Right hindlimb (tissue), 1 donor: ENCODE measurements at places on chromosomes 2 and 18.

DNA sequence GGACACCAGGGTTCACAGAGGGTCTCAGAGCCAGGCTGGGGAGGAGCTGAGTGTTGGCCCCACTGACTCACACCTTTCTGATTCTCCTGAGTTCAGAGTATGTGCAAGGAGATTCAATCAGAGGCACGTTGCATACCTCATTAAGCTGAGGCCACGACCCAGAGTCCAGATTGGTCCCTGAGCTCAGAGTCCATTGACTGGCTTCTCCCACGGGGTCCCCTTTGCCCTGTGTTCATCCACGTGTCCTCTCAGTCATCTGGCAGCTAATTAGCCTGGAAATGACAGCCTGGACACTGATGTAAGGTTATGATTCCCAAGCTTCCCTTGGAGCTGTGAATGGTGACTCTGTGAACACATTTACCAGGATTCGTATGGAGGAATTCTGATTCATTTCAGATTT is 267.2 kb downstream of the SH3BP4 start:
- DNase-seq, result no peak

DNA sequence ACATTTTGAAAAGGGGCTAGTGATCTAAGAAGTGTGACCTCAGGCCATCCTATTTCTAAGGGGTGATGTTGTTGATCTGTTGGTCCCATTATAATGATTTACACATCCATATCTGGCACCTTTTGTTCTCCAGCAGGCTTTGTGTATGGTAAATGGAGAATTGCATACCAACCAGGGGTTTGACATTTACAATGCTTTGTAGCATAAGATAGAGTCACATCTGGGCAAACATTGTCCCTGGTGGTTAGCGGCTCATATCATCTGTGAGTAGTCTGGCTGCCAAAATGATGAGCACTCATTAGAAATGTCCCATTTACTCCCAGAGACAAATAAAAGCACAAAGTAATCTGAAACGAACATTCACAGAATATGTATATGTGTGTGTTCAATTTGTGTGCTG is 1775.5 kb upstream of the CELF4 start:
- DNase-seq, result no peak

DNA sequence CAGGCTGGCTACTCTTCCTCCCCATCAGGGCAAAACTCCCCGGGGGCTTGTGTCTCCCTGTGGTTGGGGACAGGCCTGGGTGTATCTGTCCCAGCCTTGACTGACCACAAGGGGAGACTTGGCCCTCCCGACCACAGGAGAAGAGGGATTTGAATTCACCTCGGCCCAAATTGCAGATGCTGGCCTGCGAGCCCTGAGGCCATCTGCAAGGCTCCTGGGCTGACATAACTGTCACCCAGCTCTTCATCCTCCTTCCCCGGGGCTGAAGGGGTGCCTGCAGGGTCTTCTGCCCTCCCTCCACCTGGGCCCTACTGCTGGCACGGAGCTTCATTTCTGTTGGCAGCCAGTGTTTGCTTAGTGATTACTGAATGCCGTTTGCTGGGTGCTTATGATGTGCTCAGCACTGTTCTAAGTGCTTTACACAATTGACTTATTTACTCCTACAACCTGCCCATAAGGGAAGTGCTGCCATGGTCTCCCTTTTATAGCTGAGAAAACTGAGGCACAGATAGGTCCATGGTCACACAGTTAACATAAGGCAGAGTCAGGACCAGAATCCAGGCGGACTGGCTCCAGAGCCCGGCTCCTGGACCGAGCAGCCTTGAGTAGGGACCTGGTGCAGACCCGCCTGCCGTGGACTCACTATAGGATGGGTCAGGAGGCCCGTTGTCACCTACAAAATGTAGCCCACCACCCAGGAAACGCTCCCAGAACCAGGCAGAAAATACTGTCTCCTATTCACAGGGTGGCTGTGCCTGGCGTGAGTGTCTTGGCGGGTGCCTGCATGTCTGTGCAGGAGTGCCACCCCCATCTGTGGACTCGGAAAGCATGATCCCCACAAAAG is 18.9 kb downstream of the STEAP3 start:
- DNase-seq, result no peak

DNA sequence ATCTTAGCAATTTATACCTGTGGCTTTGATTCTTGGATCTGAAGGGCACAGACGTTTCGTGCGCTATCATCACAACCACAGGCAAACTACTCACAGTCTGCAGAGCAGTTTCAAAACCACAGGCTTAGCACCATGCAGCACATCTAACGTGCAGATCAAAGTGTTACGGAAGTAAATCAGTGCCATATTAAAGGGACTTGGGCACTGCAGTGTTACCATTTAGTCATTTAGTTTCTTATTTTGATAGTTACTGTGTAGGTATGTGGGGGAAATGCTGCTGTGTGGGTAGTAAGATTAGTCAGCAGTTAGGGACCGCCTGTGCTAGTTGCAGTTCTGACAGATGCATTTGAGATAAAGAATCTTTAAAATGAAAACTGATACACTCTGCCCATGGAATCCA is 384.0 kb downstream of the NBAS start:
- no peak for DNase-seq

DNA sequence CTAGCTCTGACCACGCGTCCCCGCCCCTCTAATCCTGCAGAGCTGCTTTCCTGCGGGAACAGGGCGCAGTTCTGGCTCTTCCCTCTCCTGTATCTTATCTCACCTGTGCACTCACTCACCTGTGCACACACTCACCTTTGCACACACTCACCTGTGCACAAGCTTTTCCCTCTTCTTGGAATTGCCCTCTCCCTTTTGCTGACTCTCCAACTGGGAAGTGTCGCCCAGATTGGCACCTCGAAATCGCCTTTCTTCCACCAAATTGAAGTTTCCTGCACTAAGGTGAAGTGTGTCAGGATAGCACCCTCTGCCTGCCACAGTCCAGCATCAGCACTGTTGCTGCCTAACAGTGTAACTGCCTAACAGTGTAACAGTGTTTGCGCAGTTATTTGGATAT is 566 bp upstream of the CMPK2 start:
- DNase-seq, result peak; percentile 55

DNA sequence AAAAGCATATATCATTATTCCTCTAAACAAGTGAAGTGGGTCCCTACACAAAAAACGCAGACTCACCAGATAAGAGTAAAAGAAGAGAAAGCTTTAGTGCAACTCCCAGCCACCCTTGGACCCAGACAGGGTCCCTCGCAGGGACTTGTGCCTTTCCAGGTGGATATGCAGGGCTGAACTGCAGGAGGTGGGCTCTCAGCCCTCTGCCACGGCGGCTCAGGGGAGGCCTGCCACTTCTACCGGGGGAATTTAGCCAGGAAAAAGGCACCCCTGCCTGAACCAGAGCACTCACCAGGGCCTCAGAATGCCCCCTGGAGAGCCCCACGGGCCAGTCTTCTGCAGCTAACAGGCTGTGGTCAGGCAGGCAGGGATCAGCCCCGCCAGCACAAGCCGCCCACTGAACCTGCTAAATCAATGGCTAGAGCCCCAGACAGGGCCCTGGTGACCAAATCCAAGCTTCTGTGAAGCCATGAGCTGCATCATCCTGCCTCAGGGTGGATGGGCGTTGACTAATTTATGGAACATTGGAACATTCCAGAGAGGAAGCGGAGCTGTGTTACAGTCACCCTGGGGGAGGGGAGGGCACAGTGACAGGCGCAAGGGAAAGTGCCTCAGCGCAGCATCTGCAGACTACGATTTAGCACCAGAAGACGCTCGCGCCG is 209.3 kb downstream of the EIPR1 start:
- DNase-seq, result no peak

- DNase-seq, result no peak
Measured at GRCh38 chr2:174553811-174554493, 43.7 kb downstream of the WIPF1 start.

DNA sequence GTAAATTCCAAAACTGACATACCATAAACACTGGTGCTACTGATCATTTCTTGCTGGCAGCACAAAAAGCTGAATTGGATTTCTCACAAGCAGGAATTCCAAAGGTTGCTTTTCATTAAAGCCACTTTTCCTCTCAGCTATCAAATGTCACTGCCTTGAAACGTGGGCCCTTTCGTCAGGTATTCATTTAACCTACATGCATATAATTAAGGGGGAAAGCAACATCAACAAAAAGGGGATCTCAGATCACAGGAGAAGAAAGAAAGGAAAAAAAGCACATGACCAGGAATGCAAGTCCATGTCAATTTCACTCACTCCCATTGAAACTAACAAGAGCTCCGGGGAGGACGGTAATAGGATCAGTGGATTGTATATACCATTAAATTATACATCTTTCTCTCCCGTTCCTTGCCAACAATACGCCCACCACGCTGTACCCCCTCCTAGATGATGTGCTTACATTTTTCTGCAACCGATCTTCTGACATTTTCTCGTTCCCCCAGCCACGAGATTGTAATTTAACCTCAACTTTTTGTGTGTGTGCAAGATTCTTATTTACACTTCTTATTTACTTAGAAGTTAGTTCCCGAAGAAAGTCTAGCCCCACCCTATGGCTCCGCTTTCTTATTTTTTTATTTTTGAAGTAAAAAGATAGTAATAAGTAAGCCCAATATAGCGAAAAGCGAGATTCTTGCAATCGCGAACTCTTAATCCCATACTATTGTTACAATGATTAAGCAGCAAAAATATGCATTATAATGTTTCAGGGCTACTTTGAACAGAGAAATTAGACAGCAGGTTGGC is 725 bp downstream of the FIGN start:
- DNase-seq, result no peak

- peak; percentile 20 for DNase-seq
Measured at GRCh38 chr2:166900700-166901099, 12.4 kb downstream of the XIRP2 start.

DNA sequence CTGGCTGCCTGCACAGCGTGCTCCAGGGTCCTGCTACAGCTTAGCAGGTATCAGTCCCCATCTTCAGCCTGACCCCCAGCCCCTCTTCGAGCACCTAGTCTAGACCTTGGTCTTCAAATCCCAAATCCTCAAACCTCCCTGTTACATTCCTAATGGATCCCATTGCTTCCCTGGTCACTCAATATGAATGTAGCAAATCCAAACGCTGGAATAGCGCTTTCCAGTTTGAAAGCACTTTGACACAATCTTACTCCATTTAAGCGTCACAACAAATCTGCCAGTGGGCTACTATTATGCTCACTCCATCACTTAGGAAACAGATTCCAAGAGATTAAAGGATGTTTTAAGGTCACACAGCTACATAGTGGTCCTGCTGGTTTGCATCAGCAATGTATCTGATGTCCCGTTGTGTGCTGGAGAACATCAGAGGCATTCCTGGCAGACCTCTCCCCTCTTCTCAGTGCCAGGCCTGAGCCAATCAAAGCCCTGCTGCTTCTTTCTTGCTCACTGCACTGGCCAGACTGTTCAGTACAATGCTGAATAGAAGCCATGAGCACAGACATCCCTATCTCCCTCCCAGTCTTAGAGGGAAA is 11.1 kb upstream of the INO80C start:
- no peak for DNase-seq

DNA sequence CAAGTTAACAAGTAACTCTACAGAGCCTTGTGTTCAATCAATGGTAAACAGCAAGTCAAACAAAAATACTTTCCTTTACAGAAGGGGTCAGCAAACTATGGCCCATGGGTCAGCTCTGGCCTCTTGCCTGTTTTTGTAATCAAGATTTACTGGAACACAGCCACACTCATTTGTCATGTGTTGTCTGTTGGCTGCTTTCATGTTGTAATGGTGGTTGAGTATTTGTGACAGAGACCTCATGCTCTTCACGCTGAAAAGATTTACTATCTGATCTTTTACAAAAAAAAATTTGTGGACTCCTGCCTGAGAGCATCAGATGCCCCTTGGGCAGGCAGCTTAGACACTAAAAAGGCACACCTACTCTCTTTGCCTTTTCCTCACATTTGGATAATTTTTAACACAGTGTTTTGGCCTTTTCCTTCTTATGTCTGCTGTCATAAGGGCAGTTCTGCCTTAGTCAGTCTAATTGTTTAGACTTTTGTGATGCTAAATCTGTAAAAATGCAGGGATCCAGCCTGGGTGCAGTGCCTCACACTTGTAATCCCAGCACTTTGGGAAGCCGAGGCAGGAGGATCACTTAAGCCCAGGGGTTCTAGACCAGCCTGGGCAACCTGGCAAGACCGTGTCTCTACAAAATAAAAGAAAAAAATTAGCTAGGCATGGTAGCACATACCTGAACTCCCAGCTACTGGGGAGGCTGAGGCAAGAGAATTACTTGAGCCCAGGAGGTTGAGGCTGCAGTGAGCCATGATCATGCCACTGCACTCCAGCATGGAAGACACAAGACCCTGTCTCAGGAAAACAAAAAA is 18.3 kb downstream of the IL1B start:
- DNase-seq, result no peak

GRCh38 chr2:173027181-173028128 is 48.2 kb upstream of the MAP3K20 start:
- DNase-seq, result peak; percentile 88

GRCh38 chr2:16277117-16277516 is 336.8 kb downstream of the MYCN start:
- no peak for DNase-seq

GRCh38 chr2:88932686-88933085 is 241.2 kb downstream of the RPIA start:
- DNase-seq, result peak; percentile 21

DNA sequence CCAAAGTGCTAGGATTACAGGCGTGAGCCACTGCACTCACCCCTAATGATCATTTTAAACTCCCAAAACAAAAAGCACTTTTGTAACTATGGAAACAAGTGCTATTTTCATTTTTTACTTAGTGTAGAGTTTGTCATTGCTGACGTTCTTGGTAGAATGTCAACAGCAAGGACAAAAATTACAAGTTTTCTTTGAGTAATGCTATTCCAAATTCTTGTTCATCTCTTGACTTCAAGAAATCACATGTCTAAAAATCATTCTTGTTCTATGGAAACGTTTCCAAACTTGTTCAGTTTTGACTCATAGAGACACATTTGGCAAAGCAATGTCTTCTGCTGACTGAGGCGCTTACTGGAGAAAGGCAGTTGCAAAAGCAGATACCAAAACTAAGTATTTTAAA is 82.6 kb downstream of the MBP start:
- DNase-seq, result no peak

DNA sequence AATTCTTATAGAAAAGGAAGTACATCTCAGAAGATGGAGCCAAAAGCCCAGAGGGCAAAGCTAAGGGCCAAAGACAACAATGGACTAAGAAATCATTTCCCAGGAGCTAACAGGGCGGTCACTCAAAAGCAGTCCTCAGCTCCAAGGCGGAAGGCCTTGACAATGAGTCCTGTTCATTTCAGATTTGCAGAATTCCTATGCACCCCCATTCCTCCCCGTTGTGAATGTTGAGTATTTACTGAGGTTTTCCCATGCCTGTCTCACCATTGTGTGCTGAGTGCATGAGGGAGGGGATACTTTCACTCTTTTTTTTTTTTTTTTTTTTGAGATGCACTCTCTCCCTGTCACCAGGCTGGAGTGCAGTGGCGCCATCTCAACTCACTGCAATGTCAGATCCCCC is 18.8 kb upstream of the DTNB start:
- no peak for DNase-seq
